Fibroblast of the aortic adventitia (primary cell): ENCODE measurements at places on chromosomes 11 and 22.

GRCh38 chr11:132718711-132719671, 813.3 kb downstream of the OPCML start:
- no peak for DNase-seq

DNA sequence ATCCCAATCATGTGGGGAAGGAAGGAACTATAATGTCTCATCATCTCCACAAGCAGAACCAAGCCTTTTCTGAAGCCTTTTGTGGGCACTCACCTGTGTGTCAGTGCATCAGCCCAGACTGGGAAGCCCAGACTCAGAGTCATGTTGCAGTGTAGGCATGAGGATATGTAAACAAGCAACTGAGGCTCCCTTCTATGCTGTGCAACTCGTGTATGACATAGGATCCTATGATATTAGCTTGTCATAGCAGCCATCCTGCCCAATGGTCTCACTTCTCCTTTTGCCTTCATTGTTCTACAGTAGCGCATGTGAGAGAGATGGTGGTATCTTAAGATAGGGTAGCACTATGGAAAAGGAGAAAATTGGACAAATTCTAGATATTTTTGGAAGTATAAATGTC, 103.4 kb upstream of the OLFML1 start:
- DNase-seq: no peak

DNA sequence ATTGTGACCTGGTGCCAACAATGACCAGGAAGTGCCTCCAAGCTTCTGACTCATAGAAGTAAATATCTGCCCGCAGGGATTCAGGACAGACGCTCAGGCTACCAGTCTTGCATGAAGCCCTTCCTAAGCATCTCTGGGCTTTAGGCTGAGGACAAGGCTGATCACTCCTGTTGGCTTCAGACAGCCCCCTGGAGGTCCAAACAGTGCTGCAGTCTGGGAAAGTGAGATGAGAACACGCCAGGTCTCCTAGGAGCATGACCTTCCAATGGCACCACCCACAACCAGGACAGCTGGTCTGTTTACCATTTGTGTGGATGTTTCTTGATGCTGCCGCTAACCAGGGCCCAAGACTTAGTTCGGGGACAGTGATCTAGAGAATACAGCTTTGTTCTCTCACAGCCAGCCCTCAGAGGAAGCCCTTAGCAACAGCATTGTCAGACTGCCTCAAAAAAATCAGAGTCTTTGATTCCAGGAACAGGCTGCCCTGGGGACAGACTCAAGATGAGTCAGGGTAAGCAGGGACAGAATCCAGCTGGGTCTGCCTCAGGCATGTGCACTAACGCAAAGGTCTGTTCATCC, 111.2 kb downstream of the ZNF280B start:
- DNase-seq: peak; percentile 62

DNA sequence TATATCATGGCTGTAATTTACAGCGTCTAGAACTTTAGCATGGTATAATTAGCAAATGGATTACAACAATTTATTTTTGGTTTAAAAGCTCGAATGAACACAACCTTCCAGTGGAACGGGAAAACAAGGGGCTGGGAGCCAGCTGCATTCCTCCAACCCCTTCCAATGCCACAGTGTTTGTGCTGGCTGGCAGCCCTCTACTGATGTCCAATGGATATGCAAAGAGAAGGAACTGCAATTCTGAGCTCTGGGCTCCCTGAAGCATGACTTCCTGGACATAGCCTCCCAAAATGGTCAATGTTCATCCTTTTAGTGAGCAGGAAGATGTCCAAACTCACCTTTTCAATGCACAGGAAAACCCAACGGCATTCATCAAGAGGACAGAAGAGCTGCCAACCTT, 288.3 kb downstream of the TENM4 start:
- peak; percentile 44 for DNase-seq

DNA sequence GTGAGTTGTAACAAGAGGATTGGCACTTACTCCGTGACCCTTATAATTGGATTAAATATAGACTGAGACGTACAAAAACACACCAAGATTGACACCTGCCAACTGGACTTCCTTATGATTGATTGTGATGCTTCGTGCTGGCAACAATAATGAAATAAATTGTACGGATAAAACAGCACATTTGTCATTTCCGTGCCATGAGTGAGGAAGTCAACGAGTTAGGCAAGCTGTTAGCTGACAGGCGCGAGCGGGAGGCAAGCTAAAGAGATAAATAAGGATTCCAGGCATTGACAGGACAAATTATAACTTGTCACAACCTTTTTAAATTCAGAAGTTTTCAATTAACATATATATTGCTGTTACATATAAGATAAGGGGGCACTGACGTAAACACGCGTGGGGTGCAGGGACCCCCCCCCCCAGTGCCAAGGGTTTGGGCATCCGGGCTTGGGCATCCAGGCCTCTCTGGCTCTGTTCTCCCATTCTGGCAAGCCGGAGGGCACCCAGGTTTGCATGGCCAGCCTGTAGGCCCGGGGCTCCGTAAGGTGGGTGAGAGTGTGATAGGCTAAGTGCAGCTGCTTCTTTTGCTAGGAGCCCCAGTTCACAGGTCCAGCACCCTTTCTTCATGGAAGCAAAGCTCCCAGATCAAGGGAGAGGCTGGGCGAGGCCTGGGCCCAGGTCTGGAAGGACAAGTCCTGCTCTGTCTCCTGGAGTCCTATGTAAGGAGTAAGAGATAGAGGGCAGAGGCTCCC, 11.2 kb upstream of the PAX6 start:
- DNase-seq: no peak

GRCh38 chr11:35289821-35290220, 129.5 kb downstream of the SLC1A2 start:
- peak; percentile 80 for DNase-seq

GRCh38 chr11:123103326-123103980, 41.5 kb upstream of the HSPA8 start:
- peak; percentile 91 for DNase-seq

GRCh38 chr11:73481626-73482025, 105.4 kb downstream of the RELT start:
- no peak for DNase-seq

GRCh38 chr22:19522881-19523239, 1.4 kb downstream of the CLDN5 start:
- no peak for DNase-seq

DNA sequence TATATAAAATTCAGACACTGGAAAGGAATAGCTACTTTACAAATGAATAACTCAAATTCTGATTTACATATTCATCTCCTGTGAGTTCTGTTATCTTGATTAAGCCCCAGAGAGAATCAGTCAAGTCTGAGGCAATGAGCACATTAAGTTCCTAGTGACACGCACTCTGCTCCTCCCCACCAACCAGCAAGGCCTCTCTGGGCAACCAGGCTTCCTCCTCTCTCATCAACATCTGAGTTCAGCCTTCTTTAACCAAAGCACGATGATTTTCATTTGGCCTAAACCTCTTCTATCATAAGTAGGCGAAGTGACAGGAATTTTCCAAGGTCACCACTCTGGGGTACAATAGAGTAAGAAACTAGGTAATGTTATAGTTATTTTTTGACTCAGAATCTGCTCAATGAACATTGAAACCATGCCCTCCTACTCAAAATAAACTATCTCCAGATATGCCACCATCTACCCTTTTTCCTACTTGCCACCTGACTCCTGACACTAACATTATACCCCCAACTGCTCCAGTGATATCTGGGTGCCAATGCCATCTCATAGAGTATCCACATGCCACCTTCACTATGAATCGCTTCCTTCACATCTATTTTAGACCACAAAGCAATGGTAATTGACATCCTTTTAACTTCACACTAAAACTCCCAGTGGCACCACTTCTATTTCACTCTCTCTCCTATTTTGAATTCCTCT, 114.8 kb downstream of the FAM76B start:
- DNase-seq: no peak

GRCh38 chr11:88555018-88555828, 217.7 kb upstream of the CTSC start:
- DNase-seq: peak; percentile 100

DNA sequence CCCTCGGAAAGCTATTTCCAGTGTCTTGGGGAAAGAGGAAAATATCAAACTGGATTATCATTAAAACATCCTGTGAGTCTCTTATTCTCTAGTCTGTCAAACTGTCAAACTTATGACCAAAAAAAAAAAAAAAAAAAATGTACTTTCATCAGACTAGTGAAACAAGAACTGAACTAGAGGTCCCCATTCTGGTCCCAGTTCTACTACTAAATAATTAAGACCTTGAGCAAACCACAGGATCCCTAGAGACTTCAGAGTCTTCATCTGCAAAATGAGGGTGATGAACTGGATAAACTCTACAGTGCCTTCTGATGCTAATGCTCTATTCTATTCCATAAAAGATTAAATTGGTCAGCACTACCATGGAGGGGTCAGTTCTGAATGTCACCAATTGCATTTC, 105.8 kb downstream of the SERGEF start:
- DNase-seq: no peak

GRCh38 chr11:13897646-13898276, 64.8 kb upstream of the SPON1 start:
- DNase-seq: no peak

GRCh38 chr11:82718821-82719220, 14.8 kb downstream of the FAM181B start:
- DNase-seq: no peak

DNA sequence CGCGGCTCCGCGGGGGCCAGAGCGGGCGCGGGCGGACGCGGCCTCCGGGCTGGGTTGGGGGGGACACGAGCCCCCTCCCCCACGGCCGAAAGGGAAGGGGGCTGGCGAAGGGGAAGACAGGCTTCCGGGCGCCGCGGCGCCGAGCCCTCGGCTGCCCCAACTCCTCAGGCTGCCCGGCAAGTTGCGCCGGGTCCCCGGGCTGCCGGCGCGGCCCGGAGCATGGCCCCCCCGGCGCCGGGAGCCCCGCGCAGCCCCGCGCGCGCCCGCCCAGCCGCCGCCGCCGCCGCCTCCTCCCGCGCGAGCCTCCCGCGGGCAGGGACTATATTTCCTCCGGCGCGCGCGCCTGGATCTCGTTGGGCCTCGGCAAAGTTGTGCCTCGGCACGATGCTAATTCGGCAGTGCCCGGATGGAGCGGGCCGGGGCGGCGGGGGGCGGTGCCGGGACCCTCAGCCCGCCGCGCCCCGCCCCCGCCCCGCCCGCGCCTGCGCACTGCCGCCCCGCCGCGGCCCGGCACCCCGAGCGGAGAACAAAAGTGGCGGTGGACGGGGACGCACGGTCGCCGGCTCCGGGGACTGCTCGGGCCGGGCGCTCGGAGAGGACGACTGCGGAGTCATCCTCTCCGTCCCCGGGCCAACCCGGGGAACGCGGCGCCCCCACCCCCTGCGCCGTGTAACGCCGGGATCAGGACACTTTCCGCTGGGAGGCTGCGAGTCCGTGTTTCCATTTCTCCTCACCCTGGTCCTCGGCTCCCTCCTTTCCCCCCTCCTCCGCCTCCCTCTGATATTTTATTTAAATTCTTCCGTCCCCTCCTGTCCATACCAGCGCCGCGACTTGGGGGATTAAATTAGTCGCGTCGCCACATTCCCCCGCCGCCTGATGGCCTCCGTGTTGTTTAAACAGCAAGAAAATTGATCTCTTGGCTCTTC, at the start of gene PHF21B:
Gene PHF21B, minus strand, starts transcription at position 400 of the 926 bp plus-strand sequence. CDS start 456 bp downstream, outside the sequence.
- DNase-seq: peak; percentile 15

GRCh38 chr11:96943970-96944369, 554.2 kb downstream of the JRKL start:
- DNase-seq: no peak

DNA sequence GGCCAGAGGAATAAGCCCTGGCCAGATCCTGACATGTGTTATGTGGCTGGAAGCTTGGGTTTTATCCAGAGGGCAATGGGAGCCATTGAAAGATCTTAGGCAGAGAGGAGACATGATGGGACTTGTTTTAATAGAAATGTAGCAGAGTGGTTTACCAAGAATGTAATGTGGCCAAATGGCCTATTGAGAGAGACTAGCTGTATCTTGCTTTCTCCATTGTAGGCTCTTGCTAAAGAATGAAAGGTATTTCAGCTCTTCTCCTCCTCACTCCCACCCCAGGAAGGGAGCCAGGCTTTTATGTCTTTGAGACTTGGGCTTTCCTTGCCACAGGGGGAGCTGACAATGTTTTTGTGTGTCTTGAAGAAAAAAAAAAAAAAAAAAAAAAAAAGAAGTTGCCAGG, 82.3 kb downstream of the TRIM29 start:
- DNase-seq: peak; percentile 42

GRCh38 chr11:130272336-130272735, 42.4 kb downstream of the ZBTB44 start:
- no peak for DNase-seq

GRCh38 chr11:37512156-37512780, 914.2 kb upstream of the RAG2 start:
- DNase-seq: peak; percentile 71

- no peak for DNase-seq
These were observed 19.6 kb downstream of the PPFIBP2 start for GRCh38 chr11:7533199-7534041.

GRCh38 chr11:70862093-70862492, 390.3 kb downstream of the SHANK2 start:
- DNase-seq: no peak

DNA sequence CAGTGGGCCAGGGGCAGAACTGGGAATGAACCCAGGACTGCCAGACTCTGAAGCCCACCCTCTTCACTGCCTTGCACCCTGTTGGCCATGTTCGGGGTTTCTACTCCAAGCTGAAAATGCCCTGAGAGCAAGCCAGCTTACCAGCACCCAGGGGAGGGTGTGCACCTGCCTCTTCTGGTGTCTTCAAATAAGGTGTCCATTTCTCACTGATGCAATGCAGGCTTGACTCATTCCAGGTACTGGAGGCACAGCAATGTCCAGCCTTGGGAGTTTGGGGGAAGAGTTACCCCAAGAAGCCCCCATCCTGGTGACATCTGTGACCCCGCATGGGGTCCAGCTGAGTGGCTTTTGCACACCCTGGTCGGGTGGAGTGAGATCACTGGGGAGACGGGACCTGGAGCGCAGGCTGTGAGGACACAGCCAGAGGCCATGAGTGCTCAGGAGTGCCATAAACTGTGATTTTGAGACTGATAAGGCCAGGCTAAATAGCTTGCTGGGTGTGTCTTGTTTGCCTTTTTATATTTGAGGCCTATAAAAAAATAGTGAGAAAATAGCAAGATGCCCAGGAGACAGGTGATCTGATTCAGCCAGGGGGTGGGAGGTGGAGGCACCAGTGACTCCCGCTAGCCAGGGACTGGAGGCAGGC, 4.6 kb upstream of the CERK start:
- DNase-seq: no peak

DNA sequence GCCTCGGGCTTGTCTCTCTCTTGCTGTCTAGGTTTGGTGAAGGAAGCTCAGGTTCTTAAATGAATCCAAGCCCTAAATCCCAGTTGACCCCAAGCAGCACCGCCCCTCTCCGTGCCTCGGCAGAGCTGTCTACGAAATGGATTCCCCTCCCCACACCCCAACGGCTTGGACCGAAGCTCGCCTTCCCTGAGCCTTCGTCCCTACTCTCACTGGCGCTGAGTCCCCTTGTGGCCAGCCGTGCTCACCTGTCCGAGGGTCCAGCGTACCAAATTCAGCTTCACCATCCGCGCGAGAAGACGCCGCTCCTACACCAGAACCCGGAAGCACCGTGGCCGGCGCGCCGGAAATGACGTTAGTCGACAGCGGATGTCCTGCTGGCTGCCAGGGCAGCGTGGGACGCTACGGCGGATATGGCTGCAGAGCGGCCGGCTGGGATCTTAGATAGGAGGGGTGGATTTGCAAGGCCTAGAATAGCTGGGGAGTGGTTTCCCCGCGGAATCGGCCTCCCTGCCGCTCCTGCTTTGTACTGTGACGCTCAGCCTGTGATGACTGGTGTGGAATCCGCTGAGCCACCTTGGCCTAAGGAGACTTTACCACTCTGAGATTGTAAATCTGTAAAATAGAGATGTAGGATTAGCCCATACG, at the start of gene TFIP11:
Gene TFIP11, minus strand, starts transcription at position 325 of the 645 bp plus-strand sequence. CDS start 2,201 bp downstream, outside the sequence.
- DNase-seq: peak; percentile 88

GRCh38 chr11:70650075-70650909, 252.0 kb downstream of the CTTN start:
- DNase-seq: peak; percentile 65
